Mucosa of descending colon (tissue), 3 donors: ENCODE measurements at places on chromosomes 3 and 15.

DNA sequence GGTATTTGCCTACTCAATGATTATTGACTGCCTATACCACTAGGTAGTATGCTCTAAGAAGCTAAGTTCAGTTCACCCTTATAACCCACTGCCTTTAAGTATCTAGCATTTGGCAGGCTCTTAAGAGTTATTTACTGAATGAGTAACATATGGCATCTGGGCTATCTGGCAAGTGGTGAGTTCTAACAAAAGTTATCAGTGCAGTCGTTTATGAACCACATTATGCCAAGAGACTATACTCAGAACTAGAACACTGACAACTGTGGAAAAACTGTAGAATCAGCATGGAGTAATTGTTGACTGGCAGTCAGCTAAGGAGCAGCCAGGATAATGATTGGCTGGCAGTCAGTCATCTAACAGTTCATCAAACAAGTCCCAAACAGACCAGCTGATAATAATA lies 25.8 kb downstream of the RAF1 start:
- DNase-seq, result no peak

GRCh38 chr3:35739964-35740527 lies 100.7 kb downstream of the ARPP21 start:
- no peak for DNase-seq

- DNase-seq, result no peak
These were observed 22.5 kb upstream of the BFSP2 start for GRCh38 chr3:133377396-133377795.

DNA sequence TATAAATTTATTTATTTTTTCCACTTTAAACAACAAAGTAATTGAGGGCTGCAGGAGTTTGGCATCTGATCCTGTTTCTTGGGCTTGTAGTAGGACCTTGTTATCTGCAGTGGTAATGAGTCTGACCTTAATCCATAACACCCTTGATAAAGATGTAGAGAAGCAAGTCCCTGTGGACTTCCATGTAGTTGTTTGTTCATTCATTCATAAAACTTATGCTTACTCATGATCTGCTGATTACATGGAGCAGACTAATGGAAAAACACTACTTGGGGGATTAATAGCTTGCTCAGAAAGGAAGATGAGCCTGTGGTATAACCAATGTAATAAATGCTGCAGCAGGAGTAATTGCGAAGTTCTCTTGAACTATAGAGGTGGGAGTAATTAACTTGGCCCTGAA lies 271.5 kb upstream of the TBL1XR1 start:
- no peak for DNase-seq

- DNase-seq, result no peak
These were observed 9.8 kb upstream of the CLPX start for GRCh38 chr15:65194826-65195547.

GRCh38 chr15:67750371-67750770 lies 74.9 kb upstream of the SKOR1 start:
- no peak for DNase-seq

- no peak for DNase-seq
These were observed 19.8 kb upstream of the RAB7A start for GRCh38 chr3:128706086-128706615.

- no peak for DNase-seq
These were observed 4.4 kb downstream of the UACA start for GRCh38 chr15:70758790-70759462.

DNA sequence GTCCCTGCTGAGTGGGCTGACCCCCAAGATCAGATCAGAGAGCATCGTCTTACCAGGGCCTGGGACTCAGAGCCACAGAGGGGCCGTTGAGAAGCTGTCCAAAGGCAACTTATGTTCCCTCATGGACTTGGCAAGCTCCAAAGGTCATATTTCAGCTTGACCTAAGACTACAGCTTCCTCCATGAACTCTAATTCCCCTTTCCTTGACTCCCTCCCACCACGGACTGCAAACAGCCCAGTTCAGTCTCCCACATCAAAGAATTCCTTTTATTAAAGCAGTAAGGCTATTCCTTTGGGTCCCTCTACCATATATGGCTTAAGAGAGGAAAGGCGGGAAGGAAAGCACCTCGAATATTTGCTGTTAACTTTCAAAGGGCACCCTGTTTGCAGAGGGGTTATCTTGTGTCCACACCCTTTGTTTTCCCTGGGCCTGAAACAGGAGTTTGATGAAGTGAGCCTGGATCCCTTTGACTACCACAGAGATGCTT lies 146.1 kb upstream of the THBS1 start:
- DNase-seq, result no peak

DNA sequence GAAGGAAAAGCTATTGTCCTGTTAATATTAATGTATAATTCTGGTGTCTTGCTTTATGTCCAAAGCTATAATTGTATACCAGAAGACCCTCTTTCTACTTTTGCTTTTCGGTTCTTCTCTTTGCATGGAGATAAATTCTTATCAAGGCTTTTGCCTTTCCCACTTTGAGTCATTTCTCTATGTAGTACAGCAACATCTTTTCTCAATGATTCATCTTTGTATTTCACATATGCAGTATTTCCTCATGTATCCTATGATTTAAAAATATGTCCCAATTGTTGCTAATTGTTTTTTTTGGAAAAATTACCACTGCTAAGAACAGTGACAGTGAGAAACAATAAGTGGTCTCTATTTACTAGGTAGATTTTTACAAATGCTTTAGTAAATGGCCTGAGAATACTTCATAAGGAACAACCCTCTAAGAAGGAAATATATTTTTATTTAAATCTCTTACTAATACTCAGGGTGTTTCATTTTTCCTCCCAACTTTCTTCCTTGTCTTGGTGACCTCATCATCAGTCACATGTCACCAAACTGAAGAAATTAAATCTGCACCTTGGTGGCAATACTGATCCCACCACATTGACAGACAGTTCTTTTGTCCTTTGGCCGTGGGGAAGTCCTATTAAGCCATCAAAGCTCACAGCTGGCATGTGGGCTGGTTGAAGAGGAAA lies 290.6 kb downstream of the SATB1 start:
- DNase-seq, result no peak

- DNase-seq, result no peak
These were observed 357.5 kb downstream of the FOXP1 start for GRCh38 chr3:71225951-71226564.

DNA sequence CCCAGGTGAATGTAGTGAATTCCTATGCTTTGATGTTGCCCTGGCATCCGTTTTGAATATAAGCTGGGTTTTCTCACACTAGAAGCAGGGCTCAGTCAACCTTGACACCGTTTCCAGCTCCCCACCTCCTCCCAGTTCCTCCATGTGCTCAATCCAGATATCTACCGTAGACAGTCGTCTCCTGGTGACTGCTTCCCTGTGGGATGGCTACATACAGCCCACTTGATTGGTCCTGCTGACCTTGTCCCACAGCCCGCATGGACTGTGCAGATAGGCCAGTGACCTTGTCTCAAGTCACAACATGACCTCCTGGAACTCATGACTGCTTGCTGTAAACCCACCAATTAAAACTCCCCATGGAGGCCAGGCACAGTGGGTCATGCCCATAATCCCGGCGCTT lies 8.1 kb downstream of the SEMA7A start:
- DNase-seq, result no peak

DNA sequence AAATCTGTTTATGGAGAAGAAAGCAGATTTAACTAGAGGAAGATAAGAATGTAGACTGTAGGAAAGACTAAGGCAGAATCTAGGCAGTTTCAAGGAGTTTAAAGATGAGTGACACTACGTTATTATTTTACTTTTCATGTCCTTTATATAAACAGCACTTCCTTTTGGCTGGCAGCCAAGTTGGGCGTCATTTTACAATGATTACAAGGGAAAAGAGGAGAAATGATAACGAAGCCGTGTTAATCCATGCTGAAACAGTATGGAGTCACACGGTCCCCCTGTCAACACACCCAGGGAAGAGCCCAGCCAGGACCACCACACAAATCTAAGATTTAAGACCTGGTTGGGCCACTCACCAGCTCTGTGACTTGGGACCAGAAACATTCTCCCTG lies 83.7 kb upstream of the NEO1 start:
- DNase-seq, result peak; percentile 56

- no peak for DNase-seq
These were observed 234.2 kb upstream of the ST8SIA2 start for GRCh38 chr15:92159481-92159880.

DNA sequence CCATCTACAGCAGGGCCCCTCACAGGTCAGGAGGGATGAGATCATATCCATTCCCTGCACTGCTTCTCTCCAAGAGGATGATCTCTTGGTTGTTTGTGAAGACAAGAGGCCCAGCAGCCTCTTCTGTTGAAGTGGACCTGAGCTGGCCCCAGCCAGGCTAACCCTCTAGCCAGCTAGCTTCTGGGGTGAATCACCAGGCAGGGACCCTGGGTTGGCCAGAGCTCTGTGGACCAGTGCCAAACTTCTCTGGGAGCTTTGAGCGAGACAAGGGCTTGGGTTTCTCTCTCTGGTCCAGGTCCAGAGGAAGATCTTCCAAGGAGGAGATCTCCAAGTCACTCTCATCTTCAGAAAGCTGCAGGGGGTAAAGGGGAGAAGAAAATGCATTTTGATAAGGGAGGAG lies 52.7 kb downstream of the CLDN18 start:
- no peak for DNase-seq

DNA sequence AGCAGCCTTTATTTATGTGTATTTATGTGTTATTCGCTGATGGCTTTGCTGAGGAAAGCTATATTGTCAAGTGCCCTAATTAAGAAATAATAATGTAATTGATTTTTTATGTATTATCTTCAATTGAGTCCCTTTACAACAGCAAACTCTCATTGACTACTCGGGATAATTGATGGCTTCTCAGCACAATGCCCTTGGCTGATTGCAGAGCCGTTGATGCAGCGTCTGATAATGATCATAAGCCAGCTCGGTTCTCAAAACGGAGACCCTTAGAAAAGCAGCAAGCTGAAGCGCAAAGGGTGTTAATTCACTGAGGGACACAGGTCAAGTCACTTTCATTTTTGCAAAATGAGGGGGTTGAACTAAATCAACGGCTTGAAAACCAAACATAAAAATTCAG lies 357.1 kb upstream of the KCNH8 start:
- DNase-seq, result no peak

DNA sequence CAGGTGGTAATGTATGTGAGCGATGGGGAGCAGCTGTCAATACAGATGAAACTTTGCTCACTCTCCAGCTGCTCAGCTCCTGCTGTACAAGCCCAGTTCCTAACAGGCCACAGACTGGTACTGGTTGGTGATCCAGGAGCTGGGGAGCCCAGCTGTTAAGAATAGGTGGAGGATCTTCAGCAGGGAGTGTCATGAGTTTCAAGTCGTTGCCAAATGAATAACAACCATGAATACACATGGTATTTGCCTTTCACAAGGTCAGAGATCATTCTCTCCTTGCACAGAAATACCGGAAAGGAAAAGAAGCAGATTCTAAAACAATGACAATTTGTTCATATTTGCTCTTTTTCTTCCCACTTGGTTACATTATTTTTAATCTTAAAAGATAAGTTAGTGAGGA lies 5.1 kb downstream of the PLSCR1 start:
- no peak for DNase-seq

DNA sequence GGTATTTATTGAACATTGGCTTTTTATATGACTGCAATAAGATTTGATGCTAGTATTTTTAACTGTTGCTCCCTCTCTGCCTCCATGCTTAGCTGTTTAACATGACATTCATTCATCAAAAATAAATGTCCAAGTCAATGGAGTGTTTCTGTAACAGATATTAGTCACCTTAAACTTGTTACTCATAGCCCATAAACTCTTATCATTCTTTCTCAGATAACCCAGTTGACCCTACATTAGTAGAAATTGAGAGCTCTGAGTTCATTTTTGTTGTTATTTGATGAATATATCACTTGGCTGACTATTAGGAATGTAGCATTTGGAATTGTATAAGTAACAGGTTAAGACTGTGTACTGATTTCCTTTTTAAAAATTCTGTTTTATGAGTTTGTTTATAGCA lies 201.1 kb downstream of the UBE2E2 start:
- no peak for DNase-seq

DNA sequence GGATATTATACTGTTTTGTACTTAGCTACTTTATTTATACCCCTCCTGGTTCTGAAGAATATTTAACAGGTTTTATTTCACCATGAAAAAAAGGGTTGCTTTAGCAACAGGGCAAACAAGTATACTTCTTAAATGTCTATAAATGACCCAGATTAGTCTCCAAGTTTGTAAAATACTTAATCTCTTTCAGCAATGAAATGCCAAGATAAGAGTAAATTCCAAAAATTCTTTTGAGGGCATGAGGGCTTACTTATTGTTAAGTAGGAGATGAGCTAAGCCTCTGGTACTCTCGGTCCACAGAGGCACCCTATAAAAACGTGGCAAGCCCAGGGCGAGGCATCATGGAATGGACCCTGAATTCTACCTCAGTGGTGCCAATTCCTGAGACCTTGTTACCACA lies 264.8 kb upstream of the NSMCE3 start:
- no peak for DNase-seq

DNA sequence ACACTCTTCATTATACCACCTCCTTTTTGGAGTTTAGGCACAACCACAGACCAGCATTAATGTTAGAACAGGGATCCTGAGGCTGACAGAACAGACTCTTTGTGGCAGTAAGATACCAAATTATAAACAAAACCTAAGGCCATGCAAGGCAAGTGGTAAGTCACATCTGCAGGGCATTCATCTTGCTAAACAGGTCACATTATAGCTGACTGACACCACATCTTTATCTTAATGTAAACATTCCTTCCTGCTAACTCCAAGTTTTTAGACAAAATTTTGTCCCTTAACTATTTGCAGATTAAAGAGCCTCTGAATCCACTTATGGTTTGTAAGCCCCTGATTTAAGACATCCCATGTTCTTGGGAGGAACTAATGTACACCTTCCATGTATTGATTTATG lies 500.6 kb downstream of the PYDC2 start:
- no peak for DNase-seq

DNA sequence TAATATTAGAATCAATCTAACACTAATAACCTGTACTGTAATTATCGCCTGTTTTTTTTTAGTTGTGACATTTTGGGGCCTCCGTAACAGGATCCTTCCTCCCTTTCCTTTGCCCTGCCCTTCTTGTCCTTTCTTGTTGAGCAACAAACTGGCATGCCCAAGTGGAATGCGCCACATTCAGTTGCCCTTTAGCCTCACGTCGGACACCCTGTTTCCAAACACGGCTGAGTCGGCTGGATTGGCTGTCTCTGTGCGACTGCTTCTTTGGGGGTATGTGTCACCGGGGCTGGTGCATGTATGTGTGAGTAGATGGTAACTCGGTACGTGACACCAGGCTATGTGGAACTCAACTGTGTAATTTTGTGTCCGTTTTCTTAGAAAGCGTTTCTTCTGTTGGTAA lies 24.1 kb downstream of the TRAK1 start:
- DNase-seq, result no peak

- no peak for DNase-seq
These were observed 35.2 kb upstream of the USP3 start for GRCh38 chr15:63469190-63469589.

DNA sequence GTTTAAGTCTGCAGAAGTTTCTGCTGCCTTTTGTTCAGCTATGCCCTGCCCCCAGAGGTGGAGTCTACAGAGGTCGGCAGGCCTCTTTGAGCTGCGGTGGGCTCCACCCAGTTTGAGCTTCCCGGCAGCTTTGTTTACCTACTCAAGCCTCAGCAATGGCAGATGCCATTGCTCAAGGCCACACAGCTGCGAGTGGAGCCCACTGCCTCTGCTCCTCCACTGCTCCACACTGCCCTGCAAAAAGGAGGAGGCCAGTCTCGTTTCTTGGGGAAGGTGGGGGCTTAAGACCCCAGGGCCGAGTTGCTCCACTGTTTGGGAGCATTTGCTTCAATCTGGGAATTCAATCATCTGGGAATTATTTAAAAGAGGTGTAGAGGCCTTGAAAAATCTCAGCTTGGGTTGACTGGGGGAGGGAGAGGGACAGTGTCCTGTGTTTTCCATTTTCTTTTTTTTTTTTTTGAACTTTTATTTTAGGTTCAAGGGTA lies 144.6 kb upstream of the MEF2A start:
- peak; percentile 75 for DNase-seq
